ENCODE measurements at places on chromosomes 3 and 15. TPM values are rescaled to one million over a fixed set of nuclear protein-coding genes. Genes with fewer than 3 reads are reported as not detected.

DNA sequence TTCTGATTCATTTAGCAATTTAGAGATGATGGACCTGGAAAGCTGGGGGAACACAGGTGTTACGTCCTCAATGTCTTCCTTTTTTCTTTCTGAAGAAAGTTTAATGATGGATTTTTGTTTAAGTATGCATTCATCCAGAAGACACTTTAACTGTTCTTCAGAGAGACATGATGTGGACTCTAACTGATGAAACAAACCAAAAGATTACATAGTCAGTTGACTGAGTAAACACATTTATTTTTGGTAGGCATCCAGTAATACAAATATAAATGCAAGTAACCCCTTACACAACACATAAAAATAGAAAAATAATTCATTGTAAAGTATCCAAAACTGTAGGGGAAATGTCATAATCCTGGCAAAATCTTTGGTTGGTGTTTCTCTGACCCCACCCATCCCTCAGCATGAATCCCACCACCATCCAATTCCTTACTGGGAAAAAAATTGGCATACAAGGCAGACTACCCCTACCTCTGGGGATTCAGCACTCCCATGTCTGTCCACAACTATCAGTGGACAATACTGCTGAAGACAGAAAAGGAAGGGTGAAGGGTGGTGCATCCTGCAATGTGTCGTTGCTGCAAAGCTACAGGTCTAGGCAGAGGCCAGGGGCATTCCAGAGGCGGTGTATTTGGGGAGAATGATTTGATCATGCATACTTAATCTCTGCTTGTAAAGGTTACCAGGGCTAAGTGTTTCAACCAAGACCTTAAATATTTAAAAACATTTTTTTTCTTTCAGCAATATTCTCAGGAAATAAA, 37.4 kb downstream of the THBS1 start:
- peaks cover 11% of the 10 kb centered on the region for H3K36me3 ChIP-seq
- DNase-seq, result no peak
- H3K4me3 ChIP-seq, result no peak overlapping the region
- peaks cover 8% of the 10 kb centered on the region for H3K27me3 ChIP-seq
- H3K27ac ChIP-seq, result no peak overlapping the region
- peaks cover 21% of the 10 kb centered on the region for H3K4me1 ChIP-seq

DNA sequence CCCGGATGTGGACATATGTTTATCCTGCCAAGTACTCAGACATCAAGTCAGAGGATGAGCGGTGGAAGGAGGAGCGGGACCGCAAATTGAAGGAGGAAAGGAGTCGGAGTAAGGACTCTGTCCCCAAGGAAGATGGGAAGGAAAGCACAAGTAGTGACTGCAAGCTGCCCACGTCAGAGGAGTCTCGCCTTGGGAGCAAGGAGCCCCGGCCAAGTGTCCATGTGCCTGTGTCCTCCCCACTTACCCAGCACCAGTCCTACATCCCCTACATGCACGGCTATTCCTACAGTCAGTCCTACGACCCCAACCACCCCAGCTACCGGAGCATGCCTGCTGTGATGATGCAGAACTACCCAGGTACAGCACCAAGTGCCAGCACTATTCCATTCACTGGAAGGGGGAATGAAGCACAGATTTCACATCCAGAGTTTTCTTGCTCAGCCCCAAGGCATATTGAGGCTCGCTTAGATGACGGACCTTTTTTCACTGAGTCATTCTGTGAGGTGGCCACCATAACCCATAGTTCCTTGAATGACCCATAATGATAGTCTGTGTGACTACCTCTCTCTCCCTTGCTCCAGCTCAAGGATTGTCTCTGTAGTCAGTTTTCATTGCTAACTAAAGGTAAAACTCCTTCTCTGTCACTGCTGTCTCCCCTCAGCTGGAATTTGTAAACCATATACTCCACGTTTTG, 97.1 kb downstream of the RBPMS2 start:
- peak overlapping the region; percentile 68 for H3K27ac ChIP-seq
- H3K36me3 ChIP-seq, result peaks cover 26% of the 10 kb centered on the region
- no peak overlapping the region for H3K4me3 ChIP-seq
- H3K27me3 ChIP-seq, result no peaks in the 10 kb centered on the region
- DNase-seq, result no peak
- peaks cover 6% of the 10 kb centered on the region for H3K4me1 ChIP-seq

NR1I2 gene
- total RNA-seq, result not detected

ALDH1L1 gene
- total RNA-seq, result not detected

TMEM158 gene
- total RNA-seq, result 0.26 TPM

RTP3 gene
- not detected for total RNA-seq

GRCh38 chr15:39909007-39909406, 11.1 kb downstream of the GPR176 start:
- H3K4me1 ChIP-seq, result no peaks in the 10 kb centered on the region
- H3K4me3 ChIP-seq, result no peak overlapping the region
- DNase-seq, result no peak
- no peak overlapping the region for H3K27ac ChIP-seq

PRICKLE2 gene
- not detected for total RNA-seq

GRCh38 chr15:68389041-68389930, 42.7 kb downstream of the ITGA11 start:
- H3K27me3 ChIP-seq, result peaks cover 18% of the 10 kb centered on the region
- H3K27ac ChIP-seq, result no peak overlapping the region
- DNase-seq, result no peak

GRCh38 chr15:99098426-99098825, 6.5 kb upstream of the SYNM start:
- H3K4me1 ChIP-seq, result no peaks in the 10 kb centered on the region
- no peak overlapping the region for H3K27ac ChIP-seq
- DNase-seq, result no peak

DNA sequence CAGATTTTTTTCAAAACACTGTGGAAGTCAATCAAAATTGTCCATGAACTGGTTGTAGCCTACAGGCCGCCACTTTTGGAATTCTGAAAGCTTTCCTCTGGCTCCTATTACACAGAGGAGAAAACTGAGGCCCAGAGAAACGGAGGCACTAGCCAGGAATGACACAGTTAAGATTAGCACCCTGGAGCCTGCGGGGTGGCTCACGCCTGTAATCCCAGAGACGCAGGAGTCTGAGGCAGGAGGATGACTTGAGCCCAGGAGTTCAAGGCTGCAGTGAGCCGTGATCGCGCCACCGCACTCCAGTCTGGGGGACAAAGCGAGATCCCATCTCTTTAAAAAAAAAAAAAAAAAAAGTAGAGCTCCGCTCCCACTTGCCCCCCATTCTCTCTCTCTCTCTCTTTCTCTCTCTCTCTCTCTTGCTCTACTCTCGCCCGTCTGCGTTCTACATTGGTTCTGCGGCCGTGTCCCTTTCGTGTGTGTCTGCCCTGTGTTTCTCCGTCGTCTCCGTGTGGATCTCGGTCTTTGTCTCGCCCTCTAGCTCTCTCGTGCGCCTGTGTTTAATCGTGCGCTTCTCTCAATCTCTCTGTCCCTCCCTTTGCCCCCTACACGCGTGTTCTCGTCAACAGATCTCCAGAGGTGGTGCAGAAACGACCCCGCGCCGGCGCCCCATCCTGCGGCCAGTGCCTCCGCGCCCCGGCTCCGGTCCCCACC, 512 bp upstream of the TRH start:
- peaks cover 5% of the 10 kb centered on the region for H3K4me1 ChIP-seq
- no peak overlapping the region for H3K27ac ChIP-seq
- H3K4me3 ChIP-seq, result no peak overlapping the region
- DNase-seq, result no peak
- H3K27me3 ChIP-seq, result peaks cover 58% of the 10 kb centered on the region

MEGF11 gene
- total RNA-seq, result not detected

SOX14 gene
- not detected for total RNA-seq

MUC20 gene
- total RNA-seq, result 5.0 TPM

- DNase-seq, result no peak
- peaks cover 8% of the 10 kb centered on the region for H3K27me3 ChIP-seq
- H3K36me3 ChIP-seq, result no peaks in the 10 kb centered on the region
These were observed 53.6 kb upstream of the TRPM1 start for GRCh38 chr15:31155151-31155550.

KCNMB3 gene
- total RNA-seq, result 0.47 TPM

DNA sequence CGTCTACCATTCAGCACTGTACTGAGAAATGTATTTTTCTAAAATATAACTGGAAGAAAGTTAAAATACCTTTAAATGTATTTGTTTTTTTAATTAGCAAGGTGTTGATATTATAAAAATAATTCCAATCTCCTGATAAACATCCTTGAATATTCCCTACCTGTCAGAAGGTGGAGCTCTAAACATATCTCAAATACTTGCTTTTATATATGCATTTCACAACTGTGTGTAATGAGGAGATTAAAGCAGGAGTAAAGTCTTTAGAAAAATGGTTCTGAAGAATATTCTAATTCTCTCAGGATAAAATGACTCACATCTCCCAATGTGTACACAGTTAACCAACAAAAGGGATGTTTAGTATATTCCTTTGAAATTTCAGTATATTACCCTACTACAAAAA, 422.7 kb downstream of the PLCL2 start:
- H3K27me3 ChIP-seq, result no peaks in the 10 kb centered on the region
- H3K27ac ChIP-seq, result no peak overlapping the region
- H3K36me3 ChIP-seq, result no peaks in the 10 kb centered on the region
- no peaks in the 10 kb centered on the region for H3K4me1 ChIP-seq
- DNase-seq, result no peak

GRCh38 chr3:66363148-66363547, 137.7 kb downstream of the LRIG1 start:
- H3K4me1 ChIP-seq, result no peaks in the 10 kb centered on the region
- no peak for DNase-seq
- H3K27ac ChIP-seq, result no peak overlapping the region
- no peaks in the 10 kb centered on the region for H3K27me3 ChIP-seq
- peaks cover 1% of the 10 kb centered on the region for H3K36me3 ChIP-seq

DNA sequence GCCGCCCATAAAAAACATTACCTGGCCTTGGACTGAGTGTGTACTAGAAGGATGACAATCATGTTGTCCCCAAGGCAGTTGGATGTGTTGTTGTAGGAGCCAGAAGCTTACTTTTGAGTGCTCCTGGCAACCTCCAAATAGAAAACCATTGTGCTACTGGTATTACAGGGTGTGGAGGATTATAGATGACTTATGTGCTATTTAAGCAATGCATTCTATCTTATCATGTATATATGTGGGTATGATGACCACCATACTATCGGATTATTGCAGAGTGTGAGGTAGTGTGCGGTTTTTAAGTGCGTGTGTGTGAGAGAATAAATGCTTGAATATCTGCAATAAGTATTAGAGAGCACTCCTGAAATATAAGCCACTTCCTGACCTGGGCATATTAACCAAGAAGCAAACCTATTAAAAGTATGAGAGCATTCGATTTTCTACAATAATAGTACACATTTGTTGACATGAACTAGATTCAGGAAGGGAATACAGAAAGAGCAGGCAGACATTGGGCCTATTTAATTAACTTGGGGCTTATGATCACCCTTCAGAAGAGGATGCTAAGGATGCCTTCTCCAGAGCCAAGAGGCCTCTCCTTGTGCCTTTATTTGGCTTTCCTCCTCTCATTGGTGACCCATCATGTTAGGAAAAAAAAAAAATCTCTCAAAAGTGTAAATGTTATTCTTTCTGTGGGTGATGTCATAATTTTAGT, 11.7 kb upstream of the MBNL1 start:
- H3K27ac ChIP-seq, result peak overlapping the region; percentile 94
- H3K36me3 ChIP-seq, result peaks cover 41% of the 10 kb centered on the region
- H3K4me1 ChIP-seq, result peaks cover 97% of the 10 kb centered on the region
- no peak for DNase-seq

DNA sequence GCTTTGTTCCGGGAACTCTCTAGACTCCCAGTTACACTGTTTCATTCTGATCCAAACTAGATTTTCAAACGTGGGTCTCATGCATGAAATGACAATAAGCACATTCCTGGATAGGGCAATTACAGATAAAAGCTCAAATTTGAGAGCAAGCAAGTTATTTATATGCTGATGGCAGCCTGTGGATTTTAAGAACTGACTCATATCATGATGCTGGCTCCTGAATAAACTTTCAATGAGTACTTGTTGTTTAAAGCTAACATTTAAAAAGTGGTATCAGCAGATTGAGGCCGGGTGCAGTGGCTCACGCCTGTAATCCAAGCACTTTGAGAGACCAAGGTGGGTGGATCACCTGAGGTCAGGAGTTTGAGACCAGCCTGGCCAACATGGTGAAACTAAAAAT, 66.6 kb downstream of the LEO1 start:
- DNase-seq, result no peak
- no peak overlapping the region for H3K27ac ChIP-seq
- no peak overlapping the region for H3K4me3 ChIP-seq

DNA sequence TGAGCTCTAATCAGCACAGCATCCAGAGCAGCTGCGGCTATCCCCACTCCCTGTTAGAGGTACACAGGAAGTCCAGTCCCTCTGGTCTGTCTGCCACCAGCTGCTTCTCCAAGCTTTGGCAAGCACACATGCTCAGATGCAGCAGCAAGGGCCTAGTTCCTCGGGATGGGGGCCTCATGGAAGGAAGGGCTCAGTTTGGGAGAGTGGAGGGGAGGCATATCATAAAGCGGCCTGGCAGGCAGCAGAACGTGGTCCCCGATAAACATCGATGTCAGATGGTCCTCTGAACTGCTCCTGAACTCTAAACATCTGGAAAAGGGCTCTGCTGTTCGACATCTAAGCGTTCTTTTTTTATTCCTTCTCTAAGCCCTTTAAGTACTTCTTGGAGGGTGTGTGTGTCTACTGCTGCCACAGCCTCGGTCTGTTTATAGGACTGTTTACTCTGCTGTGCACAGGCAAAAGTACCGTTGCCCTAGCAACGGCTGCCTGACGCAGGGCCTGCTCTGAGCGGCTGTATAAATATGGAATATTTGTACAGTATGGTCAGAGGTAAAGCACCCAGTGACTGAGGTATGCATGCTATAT, 74.6 kb downstream of the PRICKLE2 start:
- no peaks in the 10 kb centered on the region for H3K4me1 ChIP-seq
- H3K4me3 ChIP-seq, result no peak overlapping the region
- no peak for DNase-seq
- no peaks in the 10 kb centered on the region for H3K36me3 ChIP-seq
- H3K27ac ChIP-seq, result no peak overlapping the region

DNA sequence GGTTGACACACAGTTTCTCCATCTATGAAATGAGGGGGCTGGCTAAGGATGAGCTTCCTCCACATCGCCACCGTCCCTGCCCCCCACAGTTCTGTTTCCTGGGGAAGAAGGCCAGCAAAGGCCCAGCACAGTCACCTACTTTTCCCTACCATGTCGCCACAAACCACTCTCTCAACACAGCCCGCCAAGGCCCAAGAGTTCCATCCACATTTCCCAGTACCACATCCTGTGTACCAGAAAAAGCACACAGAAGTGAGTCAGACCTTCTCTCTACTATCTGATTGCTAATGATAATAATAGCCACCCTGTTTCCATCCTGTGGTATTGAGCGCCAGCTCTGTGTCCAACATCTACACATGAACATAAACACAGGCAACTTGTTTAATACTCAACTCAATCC, 30.3 kb upstream of the C15orf39 start:
- H3K27me3 ChIP-seq, result no peaks in the 10 kb centered on the region
- peaks cover 9% of the 10 kb centered on the region for H3K36me3 ChIP-seq
- peaks cover 62% of the 10 kb centered on the region for H3K4me1 ChIP-seq
- H3K27ac ChIP-seq, result peak overlapping the region; percentile 71
- H3K4me3 ChIP-seq, result peak overlapping the region; percentile 24

UCN2 gene
- not detected for total RNA-seq

GRCh38 chr15:61227269-61227949, 1.7 kb downstream of the RORA start:
- H3K4me1 ChIP-seq, result peaks cover 5% of the 10 kb centered on the region
- H3K4me3 ChIP-seq, result peak overlapping the region; percentile 65
- no peaks in the 10 kb centered on the region for H3K36me3 ChIP-seq
- DNase-seq, result no peak

CNTN4 gene
- not detected for total RNA-seq

GRCh38 chr3:129014148-129014547, 13.0 kb downstream of the EFCC1 start:
- peaks cover 48% of the 10 kb centered on the region for H3K4me1 ChIP-seq
- peaks cover 2% of the 10 kb centered on the region for H3K27me3 ChIP-seq
- DNase-seq, result no peak
- H3K27ac ChIP-seq, result no peak overlapping the region

ROPN1B gene
- not detected for total RNA-seq

- peaks cover 7% of the 10 kb centered on the region for H3K27me3 ChIP-seq
These were observed 32.2 kb upstream of the FAM174B start for GRCh38 chr15:92687746-92688145.

ACTC1 gene
- not detected for total RNA-seq
